ENCODE measurements at places on chromosomes 4 and X.

GRCh38 chr4:143375326-143376073 lies 38.8 kb downstream of the GAB1 start:
- DNase-seq, result no peak

GRCh38 chrX:67732864-67733263 lies 189.0 kb downstream of the AR start:
- DNase-seq, result no peak

DNA sequence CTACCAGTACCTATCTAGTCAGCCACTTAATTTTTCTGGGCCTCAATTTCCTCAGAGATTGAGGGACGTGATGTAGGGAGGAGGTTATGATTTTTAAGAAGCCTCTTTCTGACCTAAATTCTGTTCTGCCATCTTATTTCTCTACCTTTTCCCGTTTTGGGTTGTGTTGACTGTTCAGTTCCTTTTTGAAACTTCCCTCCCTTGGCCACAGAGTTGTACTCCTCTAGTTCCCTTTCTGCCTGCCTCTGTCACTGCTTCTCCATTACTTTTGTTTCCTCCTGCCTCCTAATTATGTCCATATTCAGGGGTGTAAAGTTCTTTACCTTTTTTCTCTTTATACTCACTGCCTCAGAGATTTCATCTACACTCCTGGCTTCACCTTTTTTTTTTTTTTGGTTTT lies 25.4 kb downstream of the CLCN5 start:
- no peak for DNase-seq

GRCh38 chr4:54095110-54095825 lies 4.7 kb upstream of the GSX2 start:
- DNase-seq, result no peak

GRCh38 chrX:150366951-150367545 lies 3.9 kb downstream of the MAMLD1 start:
- no peak for DNase-seq

GRCh38 chr4:4750187-4750586 lies 109.3 kb upstream of the MSX1 start:
- no peak for DNase-seq

DNA sequence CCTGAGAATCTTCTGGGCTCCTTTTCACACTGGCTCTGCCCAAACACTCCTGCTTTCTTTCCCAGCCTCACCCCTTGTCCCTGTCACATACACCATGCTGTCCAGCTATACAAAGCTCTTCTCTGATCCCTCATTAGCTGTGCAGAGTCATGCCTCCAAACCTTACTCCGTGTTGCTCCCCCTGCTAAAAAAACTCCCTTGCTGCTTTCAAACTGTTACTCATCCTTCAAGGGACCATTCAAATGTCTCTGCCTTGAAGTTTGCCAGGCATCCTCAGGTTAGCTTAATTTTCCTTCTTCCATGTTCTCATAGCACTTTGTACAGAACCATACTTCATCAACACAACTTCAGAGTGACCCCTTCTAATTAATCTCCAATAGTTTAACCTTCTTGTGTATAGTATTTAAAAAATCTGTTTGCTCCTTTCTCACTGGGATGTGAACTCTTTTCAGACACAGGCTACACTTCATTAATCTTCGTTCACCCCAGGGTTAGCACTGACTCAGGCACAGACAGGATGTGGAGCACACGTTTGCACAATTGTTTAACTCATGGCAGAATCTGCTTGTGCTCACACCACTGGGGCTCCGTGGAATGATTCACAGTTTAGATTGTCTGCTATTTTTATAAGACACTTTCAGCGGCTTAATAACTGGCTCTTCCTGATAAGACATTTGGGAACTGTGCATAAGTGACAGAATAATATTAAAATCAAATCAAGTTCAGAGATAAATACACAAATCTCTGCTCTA lies 21.4 kb upstream of the SEL1L3 start:
- DNase-seq, result no peak

DNA sequence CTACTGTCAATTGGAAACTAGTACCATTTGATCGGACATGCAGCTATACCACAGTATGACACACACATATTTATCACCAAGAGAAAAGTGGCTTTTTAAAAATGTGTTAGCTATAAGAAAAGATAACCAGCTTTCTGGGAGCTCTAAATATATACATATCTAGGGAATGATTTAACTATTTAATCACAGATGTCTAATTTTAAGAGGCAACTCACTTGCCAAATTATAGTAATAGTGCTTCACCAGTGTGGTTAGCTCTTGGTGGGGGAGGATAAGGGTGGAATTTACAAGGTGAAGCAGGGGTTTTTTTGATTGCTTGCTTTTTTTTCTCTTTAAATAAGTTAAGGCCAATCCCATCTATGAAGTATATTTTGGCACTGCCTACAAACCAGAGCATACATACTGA lies 547.7 kb upstream of the DIPK2B start:
- no peak for DNase-seq

DNA sequence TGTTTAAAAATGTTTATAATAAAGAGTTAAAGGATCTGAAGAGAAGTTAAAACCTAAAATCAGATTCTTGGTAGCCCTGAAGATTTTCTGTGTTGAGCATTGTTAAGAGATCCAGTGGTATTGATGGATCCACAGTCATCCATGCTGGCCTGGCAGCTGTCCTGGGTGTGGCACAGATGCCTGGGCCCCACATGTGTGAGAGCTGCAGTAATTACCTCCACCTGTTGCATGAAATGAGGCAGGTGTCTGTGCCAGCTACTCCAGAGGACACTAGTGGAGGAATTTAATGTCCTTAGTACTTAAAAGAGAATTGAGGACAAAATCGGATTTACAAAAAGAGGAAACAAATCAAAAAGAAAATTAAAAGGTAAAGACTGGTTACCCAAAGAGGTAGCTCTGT lies 44.0 kb downstream of the MGST2 start:
- peak; percentile 12 for DNase-seq

- DNase-seq, result no peak
Observed at GRCh38 chr4:7034262-7035081, 8.7 kb upstream of the TADA2B start.

GRCh38 chrX:134544135-134544512 lies 84.2 kb downstream of the HPRT1 start:
- no peak for DNase-seq

- DNase-seq, result no peak
Observed at GRCh38 chr4:159608436-159608835, 505.6 kb downstream of the RAPGEF2 start.

DNA sequence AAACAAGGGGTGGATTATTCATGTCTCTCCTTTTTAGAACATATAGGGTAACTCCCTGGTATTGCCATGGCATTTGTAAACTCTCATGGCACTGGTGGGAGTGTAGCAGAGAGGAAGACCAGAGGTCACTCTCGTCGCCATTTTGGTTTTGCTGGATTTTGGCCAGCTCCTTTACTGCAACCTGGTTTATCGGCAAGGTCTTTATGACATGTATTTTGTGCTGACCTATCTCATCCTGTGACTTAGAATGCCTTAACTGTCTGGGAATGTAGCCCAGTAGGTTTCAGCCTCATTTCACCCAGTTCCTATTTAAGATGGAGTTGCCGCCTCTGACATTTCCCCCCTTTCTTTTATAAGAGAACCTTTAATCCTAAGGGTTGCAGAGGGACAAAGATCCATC lies 45.8 kb downstream of the MGST2 start:
- DNase-seq, result no peak

- peak; percentile 26 for DNase-seq
Observed at GRCh38 chr4:41505161-41505661, 32.7 kb upstream of the LIMCH1 start.

DNA sequence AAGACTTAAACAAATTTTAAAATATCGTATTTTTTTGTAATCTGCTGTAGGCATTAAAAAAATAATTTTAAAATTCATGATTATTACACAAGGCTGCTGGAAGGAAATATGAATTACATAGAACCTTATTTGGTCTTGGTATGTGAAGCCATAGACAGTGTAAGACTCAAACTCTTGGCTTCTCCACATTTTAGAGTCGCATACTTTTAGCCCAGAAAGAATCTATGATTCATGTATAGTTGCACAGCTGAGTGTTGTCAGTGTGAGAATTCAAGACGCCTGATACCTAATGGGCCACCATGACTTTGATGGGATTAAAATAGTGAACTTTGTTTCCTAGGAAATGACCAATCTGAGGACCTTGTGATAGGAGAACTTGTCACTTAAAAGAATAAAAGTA lies 1.4 kb downstream of the INTU start:
- no peak for DNase-seq

- DNase-seq, result no peak
Observed at GRCh38 chrX:3415011-3415410, 68.6 kb upstream of the MXRA5 start.

GRCh38 chr4:39637586-39638353 lies 895 bp downstream of the SMIM14 start:
- DNase-seq, result peak; percentile 28

- DNase-seq, result no peak
Observed at GRCh38 chrX:144006811-144007210, 122.9 kb downstream of the UBE2NL start.

GRCh38 chr4:44674471-44674870 lies 3.7 kb upstream of the GUF1 start:
- peak; percentile 18 for DNase-seq

DNA sequence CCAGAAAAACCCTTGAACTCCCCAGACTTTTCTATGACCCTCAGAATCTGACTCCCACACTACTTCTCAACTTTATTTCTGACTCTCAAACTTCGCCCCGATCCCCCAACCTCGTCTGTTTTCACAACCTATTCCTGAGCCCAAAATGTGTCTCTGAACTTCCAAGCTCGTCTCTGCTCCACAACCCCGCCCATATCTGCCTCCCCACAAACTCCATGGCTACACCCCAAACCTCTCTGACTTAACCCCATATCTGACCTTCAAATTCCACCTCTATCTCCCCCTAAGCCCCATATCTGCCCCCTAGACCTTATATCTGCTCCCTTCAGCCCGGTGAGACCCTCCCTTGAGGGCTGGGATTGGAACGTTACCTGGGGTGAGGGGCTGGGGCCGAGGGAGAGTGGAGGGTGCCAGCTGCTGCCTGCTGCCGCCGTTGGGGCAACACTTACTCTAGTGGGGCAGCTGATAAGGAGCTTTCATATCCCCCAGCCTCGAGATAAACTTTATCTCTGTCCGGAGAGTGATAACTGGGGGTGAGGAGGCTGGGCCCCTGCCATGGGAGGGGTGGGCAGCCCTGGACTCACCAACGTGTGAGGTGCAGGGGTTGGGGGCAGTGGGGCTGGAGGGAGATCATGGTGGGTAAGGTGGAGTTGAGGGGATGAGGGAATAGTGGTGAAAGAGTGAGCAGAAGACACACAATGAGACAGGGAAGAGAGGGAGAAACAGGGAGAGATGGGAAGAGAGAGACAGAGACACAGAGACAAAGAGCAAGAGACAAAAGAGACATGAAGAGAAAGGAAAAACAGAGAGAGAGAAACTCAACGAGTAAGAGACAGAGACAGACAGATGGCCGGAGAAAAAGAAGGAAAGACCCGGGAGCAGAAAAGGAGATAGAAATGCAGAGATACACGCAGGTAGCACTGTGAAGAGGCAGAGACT lies 1.4 kb downstream of the GATA1 start:
- no peak for DNase-seq

DNA sequence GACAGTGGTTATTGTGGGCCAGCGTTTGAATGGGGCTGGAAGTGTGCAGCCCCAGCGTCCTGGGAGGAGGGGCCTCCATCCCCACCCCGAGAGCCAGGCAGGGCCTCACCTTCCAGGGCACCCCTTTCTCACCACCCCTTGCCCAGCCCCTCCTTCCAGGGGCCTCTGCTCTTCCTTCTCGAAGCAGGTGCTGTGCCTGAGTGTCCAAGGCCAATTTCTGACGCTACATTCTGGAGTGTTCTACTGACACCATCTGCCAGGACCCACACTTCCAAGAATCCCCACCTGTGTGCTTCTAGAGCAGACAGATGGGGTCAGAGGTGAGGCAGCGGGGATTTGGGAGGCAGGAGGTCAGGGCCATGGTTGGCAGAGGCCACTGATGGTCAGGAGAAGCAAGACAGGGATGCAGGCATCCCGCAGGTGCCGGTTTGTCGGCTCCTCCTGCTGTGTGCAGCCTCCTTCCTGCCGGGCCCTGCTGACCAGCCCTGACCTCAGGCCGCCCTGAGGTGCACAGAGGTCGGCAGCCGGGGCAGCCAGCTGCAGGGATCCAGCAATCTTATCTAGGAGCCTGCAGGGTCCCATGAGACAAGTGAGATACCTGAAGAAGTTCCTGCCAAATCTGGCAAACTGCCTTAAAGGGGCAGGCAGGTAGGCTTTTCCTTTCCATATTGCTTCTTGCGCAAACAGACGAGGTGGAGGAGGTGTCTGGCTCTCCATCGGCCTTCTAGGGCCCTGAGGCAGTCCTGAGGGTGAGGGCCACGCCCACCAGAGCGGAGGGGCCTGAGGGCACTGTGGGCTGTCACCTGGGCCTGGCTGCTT lies 18.8 kb downstream of the MSANTD1 start:
- DNase-seq, result peak; percentile 22

DNA sequence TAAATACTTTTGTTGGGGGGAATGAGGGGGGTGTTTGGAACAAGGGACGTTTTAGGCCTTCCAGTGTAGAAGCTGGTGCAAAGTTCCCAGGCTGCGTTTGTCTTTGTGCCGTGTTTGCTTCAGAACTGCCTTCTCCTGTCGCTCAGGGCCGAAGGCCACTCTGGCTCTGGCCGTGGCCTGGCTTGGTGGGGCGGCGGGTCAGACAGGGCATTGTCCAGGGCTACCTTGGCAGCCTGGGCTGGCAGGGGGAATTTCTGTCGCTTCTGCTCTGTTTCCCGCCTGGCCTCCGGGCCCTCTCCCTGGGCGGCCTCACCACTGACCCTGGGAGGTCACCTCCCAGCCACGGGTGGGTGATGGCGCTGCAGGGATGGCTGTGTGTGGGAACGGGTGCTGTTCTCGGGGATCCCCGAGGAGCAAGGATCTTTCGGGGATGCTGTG lies 140.0 kb downstream of the COL4A6 start:
- DNase-seq, result no peak

DNA sequence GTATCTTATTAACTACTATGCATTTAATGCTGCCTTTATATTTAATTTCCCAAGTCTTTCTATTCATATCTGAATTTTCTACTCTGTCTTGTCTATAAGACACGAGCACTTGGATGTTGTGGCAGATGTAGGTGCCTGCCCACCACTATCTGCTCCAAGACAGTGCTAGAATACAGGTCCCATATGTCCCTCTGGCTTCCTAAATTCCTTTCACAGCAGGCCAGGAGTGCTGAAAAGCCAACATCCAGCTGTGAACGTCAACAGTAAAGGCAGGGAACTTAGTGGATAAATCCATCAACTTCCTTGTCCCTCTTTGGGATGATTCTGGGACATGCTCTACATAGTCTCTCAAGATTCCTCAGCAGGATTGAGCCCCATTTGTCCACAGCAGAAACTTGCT lies 245.1 kb upstream of the ETNPPL start:
- no peak for DNase-seq

GRCh38 chr4:168803732-168804131 lies 206.3 kb downstream of the CBR4 start:
- DNase-seq, result peak; percentile 10

DNA sequence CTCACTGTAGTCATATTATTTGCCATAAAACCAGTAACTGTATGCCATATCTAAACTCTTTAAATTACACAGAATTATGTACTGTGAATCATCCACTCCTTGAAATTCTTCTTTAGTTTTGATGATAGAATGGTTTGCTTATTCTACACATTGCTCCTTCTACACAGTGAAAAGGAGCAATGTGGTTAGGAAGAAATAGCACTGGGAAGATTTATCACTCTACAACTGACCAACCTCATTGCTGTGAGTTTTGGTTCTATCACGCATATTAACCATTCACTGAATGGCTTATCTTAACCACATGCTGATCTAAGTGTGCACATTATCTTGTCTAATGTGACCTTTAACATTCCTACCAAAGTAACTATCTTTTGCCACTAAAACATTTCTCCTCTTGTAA lies 415.7 kb upstream of the NDST4 start:
- DNase-seq, result no peak

- DNase-seq, result no peak
Observed at GRCh38 chrX:133523081-133523487, 107.8 kb upstream of the GPC4 start.

All from NCI-H1417 (cell line).